Activated CD8-positive, alpha-beta memory T cell treated with anti-CD3 and anti-CD28 coated beads, Interleukin-2, amount 50 U/mL, for 4 hours (primary cell): ENCODE measurements at places on chromosomes 7 and 10.

- no peak for DNase-seq
Observed at GRCh38 chr10:7373039-7373438, 37.8 kb downstream of the SFMBT2 start.

- DNase-seq: no peak
Observed at GRCh38 chr10:33794460-33794859, 460.0 kb upstream of the NRP1 start.

DNA sequence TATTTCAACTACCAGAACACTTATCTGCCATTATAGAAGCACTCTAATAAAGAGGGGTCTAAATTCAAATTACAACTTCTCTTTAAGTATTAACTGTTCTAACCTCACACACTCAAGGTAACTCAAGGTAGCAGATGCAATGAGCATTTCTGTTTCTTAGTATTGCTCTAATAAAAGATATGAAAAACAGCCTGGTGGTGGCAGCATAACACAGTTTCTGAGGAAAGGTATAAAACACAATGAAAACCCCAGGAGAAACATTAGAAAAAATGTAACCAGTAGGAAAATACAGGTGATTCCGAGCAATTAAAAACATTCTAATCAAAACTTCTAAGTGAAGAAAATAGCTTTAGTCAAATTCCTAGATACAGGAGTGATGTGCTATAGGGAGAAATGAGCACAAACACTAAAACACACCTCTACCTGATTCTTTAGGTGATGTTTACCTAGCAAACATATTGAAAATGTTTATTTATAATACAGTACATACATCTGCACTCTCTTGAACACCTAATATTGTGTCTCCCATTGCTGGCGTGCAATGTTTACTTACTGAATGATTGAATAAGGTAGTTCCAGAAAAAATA, 3.5 kb downstream of the MKRN1 start:
- peak; percentile 47 for DNase-seq

GRCh38 chr10:113126229-113127201, 176.5 kb downstream of the TCF7L2 start:
- peak; percentile 33 for DNase-seq

DNA sequence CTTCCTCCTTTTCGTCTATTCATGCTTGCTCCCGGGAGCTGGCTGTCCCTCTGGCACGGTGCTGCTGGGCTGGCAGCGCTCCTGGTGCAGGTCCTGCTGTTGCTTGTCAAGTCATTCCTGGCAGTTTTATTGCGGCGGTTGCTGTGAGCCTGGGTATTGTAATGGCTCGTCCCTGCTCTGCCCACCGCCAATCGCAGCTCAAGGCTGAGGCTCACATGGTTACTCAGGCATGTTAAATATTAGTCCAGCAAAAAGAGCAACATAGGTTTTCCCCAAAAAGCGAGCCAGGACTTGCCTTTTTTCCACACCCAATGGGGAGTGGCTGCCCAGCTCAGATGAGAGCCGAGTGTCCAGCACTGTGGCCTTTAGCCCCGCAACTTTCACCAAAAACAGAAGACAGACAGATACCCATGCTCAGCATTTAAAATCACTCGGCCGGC, 492.9 kb upstream of the FOXK1 start:
- DNase-seq: no peak

- no peak for DNase-seq
Observed at GRCh38 chr10:90222372-90222771, 521.0 kb downstream of the KIF20B start.

DNA sequence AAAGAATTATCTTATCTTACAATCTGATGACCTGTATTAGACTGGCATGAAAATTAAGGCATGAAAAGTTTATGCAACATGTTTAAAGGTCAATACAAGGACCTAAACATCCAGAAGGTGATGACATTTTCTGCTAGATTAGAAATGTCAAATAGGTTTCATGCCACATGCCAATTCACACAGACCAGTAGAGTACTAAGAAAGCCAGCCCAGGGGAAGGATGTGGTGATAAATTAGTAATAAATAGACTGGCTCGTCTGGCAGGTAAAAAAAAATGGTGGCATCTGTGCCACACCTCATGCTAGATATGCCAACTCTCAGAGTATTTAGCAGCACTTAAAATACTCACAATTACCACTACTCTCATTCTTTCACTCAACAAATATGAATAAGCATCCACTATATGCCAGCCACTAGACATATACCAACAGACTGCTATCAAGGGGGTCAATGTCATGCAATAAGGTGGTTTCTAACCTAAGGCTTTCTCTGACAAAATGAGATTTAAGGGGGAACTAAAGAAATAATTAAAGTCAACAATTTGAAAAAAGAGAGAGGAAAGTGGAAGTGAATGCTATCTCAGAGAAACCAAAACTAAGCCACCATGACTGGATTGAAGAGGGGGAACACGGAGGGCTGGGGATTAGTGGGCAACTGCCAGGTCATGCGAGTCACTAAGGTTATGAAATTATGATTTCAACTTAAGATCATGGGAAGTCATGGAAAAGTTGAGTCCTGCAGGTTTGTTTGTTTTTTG, 83.5 kb downstream of the SGMS1 start:
- DNase-seq: no peak

GRCh38 chr10:895324-895723, 36.2 kb downstream of the LARP4B start:
- no peak for DNase-seq

GRCh38 chr10:8590518-8590917, 536.0 kb downstream of the GATA3 start:
- DNase-seq: no peak

- DNase-seq: no peak
Observed at GRCh38 chr7:114720725-114721124, 201.2 kb upstream of the MDFIC start.

DNA sequence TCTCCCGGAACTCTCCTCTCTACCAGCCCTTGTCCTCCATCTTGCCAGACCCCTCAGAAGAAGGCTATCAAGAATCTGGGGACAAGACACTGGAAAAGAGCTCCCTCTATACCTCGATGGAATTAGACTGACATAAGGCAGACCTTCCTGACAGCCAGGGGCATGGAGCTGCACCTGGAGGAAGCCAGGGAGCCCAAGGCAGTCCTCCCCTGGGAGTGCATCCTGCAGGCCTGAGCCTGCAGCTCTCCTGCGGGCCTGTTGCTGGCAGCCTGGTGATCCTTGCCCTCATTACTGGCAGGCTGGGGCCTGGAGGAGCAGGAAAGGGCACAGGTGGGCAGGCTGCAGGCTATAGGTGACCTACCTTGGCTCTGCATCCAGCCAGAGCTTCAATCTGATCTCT, 323.4 kb downstream of the GRID1 start:
- no peak for DNase-seq

DNA sequence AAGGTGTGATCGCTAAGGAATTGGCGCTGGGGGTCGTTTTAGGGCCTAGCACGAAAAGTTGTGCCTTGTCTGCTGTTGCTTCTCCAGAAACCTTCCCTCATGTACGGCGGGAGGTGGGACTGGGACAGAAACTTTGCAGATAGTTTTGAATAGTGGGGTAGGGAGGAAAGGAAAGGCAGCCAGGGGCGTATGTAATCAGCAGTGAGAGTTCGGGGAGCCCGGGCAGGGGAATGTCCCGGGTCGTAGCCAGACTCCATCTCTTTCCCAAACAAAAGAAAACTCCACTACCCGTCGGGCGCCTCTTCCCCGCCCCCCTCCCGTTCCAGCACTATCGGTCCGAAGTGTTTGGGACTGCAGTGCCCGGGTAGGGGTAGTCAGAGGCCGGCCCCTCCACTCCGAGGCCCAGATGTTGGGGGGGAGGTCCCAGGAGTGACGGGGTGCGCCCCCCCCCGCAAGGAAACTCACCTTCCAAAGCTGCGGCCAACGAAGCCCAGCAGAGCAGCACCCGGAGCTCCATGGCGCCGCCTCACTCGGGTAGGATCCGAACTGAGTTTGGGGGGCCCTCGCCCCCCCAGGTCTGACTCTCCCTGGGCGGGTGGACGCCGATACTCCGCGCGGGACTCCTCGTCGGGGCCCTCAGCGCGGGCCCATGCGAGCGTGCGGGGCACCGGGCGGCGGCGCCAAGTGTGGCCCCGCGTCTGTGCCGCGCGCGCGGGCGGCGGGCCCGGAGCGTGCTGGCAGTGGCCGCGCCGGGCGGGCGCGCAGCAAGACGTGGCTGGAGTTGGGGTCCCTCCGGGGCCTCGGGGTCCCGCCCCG, 601 bp downstream of the EPHB4 start:
- DNase-seq: no peak

GRCh38 chr10:104240078-104240477, 7.9 kb upstream of the CFAP43 start:
- DNase-seq: no peak

DNA sequence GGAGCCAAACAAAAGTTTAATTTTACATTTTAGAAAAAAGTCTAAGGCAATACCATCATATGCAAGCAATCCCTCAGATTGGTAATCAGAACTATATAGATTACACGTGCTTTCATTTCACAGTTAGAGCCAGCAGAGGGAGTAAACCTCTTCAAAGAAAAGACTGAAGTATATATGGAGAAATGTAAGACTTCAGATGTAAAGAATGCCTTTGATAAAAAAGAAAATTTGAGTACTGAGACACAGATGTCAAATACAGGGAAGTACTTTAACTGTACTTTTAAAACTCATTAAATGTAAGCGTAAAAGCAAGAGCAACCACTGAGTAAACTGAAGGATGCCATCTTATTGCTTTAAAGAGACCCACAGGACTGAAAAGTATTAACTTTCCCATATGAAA, 101.4 kb upstream of the FAM133B start:
- no peak for DNase-seq

GRCh38 chr7:156677374-156678054, 36.9 kb downstream of the RNF32 start:
- DNase-seq: no peak

DNA sequence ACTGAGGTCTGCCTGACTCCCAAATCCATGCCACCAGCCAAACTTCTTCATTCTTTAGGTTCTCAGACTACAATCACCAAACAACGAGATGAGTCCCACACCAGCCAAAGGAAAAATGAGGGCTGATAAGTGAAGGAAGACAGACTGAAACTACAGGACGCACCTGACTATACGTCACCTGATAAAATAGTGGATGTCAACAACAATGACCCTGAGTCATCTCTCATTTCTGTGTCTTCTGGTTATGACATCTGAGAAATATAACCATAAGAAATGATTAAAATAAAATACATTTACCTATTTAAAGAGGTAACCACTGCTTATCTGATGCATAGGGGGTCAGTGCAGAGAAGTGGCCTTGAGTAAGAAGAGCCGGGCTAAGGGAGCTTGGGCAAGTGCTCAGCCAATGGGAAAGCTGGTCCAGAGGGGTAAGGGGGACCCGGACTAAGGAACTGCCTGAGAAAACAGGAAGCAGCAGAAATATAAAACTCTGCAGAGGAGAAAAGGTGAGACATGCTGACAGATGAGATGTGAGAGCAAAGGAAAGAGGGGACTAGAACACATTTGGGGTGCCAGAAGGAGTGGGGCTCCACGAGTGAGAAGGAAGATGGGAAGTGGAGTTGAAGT, 51.8 kb downstream of the HIPK2 start:
- no peak for DNase-seq

DNA sequence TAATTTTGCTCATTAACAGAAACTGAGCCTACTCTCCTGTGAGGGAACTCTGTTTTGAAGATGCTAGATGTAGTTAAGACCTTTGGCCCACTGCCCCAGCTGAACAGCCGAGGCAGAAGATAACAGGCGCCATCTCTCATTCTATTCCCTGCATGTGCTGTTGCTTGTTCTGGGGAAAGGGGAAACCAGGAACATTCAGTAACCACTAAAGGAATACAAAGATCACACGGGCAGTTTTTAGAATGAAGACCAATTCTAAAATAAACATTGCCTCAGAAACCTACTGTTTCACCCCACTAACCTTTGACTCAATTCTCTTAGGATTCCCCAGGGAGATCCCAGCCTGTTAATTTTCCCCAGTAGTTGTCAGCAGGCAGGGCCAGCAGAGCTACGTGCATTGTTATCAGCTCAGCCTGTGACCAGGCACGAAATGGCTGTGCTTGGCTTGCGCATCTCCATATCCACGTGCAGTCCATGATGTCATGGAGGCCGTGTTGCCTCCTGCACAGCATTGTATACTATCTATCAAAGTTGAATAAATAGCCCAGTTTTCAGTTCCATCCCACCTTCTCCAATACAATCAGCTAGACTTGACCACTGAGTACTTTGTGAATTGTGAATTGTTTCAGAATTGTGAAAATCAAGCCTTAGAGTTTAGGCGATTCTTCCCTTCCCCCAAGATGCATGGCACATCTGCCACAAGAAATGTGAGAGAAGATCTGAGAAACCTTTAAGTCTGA, 36.0 kb downstream of the ANK3 start:
- DNase-seq: no peak

DNA sequence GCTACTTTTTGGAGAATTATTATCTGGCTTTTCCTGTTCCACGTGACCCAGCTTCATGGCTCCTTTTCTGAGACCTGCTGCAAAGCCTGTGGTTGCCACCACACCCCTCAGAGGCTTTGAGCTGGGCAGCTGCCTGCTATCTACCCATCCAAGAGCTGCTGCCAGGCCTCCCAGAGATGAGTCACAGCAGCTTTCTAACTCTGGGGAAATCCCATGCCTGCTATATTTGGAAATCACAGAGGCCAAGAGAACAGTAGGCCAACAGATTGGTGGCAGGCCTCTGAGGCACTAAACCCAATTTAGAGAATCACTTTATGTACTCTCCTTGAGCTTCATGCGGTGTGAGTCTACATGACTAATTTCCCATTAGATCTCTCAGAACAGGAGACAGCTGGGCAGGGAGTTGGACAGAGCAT, 35.2 kb downstream of the SGCE start:
- DNase-seq: peak; percentile 15
